ENCODE measurements at places on chromosomes 16 and 17.

DNA sequence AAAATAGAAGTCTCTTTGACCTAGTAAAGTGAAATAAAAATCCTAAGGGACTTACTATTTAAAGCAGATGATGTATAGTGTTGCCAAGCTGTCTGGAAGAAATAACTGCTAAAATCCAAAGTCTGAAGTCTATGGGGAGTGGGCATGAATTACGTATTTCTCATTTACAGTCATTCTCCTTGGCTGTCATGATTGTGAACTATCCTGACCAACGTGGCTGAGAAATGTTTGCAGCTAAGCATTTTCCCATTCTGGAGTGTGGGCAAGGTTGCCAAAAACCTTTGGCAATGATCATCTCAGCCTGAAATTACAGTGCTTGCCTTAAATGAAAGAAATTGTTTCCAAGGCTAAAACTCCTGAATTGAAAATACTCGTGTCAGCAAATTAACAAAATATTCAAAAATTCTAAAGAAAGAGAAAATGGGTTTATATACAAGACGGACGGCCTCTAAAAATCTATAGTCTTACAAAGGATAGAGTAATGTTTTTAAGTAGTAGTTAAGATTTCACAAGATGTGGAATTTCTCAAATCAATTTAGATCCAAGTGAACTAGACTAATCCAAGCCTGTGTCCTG, 77.0 kb downstream of the CACNG1 start:
- DNase-seq: no peak

DNA sequence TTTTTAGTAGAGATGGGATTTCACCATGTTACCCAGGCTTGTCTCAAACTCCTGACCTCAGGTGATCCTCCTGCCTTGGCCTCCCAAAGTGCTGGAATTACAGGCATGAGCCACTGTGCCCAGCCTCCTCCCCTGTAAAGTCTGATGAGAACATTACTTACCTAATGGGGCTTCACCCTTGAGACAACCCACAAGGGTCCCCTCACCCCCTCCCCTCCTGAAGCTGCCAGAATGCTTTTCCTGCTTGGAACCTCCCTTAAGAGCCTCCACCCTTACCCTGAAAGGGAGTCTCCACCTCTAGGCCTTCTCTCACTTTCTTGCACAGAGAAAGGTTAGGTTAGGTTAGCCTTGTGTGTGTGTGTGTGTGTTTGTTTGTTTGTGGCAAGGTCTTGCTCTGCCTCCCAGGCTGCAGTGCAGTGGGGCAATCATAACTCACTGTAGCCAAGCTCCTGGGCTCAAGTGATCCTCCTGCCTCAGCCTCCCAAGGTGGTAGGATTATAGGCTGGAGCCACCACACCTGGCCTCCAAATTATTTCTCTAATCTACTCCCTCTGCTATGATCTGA, 8.9 kb downstream of the SLC5A11 start:
- no peak for DNase-seq

DNA sequence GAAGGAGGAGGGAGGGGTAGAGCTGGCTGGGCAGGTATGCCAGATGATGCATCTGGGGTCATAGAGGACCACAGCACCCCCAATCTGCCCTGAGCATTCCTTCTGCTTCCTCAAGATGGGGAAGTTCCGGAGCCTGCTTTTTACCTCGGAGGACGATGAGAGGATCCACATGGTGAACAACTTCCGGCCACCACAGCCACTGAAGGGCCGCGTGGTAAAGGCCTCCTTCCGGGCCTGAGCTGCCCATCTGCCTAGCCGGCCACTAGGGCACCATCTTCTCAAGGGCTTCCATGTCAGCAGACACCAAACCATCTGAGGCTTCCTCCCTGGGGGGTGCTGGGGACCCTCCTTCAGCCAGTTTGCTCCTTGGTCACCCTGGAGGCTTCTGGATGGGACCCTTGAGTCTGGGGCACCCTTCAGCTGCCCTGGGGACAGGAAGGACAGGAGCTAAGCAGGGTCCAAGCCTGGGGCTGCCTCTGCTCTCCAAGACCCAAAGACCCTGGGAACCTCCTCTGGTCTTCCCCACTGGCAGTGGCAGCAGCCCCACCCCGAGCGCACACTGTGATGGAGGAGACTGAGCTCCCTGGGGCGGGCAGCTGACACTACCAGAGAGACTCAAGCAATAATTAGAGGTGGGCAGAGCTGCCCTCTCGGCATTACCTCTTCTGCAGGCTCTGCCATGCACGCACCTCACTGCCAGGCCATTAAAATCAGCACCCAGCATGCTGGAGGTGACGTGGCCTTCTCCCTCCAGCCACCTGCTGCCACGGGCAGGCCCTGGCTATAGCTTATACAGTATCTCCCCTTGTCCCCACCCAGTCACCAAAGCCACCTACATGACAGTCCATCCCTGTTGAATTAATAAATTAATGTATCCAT, 9.3 kb downstream of the CA7 start:
- no peak for DNase-seq

- no peak for DNase-seq
Measured at GRCh38 chr16:72560617-72561016, 388.7 kb upstream of the PMFBP1 start.

DNA sequence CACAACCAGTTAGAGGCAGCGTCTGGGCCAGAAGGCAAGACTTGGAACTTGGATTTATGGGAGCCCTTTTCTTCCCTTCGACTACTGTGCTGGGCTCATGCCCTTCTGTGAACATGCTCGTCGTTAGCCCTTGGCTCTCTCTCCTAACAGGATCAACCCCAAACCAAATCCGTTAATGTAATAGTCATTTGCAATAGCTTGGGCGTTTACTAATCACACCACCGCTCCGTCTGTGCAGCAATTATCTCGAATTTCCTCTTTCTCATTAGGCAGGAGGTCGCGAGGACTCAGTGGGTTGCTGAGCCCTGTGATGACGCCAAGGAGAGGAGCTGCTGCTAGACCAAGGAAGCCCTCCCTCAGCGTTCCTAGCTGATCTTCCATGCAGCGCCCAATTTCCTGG, 114.7 kb downstream of the ENGASE start:
- DNase-seq: no peak

DNA sequence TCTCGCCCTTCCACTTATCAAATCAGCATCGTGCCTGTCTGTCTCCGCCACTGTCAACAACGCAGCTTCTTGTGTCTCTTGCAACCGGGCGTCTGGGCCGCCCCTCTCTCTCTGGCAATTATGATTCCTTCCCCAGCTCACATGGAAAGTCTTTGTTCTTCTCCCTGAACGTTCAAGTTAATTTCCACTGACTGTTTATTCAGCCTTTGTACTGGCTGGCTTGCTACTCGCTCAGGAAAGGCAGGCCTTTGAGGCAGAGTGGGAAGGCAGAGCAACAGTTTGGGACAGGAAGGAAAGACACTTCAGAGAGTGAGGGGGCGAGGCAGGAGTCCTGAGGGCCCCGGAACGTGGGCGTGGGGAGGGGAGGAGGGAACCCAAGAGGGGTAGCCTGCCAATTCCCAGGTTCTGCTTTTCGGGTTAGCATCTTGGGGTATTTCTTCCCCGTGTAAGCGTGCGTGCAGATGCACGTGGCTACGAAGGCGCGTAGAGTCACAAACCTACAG, 50.8 kb downstream of the AKAP1 start:
- DNase-seq: no peak

DNA sequence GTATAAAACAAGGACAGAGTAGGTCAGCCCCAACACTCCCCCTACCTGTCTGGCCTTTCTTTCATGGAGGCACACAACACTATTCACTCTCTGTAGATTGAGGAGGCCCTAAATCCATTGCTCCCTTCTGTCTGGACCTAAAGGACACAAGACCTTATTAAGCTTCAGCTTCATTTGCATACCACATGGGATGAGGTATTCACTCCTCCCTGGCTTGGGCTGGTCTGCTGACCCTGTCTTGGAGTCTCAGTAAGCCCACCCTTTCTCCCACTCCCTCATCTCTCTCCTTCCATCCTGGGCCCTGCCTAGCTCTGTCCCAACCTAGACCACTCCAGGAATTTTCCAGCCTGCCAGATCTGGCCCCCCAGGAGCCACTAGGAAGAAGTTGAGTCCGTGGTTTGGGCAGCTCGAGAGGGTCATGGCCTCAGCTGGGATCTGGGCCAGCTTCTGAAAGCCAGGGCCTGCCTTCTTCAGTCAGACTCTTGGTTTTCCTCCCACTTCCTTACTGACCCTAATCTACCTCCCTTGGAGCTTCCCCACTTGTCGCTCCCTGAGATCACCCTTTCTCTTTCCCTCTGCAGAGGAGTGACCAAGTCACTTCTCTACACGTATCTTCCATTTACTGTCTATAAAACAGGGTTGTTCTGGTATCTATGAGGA, 6.5 kb upstream of the LLGL1 start:
- no peak for DNase-seq

DNA sequence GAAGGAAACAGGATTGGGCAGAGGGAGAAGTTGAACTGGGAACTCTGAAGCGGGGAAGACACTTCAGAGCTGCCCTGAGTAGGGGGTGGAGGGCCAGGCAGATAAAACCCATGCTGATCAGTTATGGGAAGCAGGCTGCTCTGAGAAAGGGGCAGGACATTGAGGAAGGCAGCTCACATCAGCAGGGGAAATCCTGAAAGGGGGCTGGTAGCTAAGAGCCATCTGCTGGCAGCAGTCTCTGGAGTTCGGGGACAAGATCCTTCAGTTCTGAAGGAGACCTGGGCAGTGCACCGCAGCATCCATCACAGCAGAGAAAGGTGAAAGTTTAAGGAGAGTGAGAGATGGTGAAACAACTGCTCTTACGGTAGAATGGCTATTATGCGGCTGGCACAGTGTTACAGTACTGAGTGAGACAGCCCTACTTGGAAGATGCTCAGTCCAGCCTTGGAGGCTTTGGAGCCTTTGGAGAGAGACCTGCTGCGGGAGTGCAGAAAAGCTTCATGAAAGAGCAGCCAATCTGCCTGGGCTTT, 5.4 kb upstream of the KIF18B start:
- no peak for DNase-seq
